ENCODE measurements at places on chromosomes 13 and 19.
A peak's percentile ranks its signal among the peaks of the same experiment; 100 is the strongest.

DNA sequence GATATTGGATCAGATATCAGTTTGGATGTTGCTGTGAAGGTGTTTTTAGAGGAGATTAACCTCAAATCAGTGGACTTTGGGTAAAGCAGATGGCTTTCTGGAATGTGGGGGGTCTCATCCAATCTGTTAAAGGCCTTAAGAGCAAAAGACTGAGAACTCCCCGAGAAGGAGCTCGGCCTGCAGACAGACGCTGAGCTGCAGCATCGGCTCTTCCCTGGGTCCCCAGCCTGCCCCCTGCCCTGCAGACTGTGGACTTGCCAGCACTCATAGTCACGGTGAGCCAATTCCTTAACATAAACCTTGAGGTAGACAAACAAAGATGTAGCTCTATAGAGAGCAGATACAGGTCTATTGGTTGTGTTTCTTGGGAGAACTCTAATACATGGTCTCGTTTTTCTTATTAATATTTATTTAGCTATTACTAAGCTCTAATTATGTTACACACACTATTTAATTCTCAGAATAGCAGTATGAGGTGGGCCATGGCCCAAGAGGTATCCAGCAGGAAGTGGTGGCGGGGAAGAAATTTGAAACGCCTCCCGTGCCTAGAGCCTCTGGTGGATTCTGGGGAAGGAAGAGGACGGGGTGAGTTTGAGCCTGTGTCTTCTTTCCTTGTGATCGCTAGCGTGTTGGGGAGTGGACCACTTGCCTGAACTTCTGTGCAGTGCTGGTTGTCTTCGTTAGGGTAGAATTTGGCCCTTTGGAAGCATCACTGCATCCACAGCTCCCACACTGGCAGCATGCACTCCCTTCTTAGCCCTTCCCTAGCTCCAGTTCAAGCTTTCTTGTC, 305.3 kb downstream of the TEX29 start:
- DNase-seq: no peak

- DNase-seq: no peak
Observed at GRCh38 chr19:31113293-31113692, 235.9 kb downstream of the TSHZ3 start.

- DNase-seq: no peak
Observed at GRCh38 chr19:41888926-41889325, 5.9 kb downstream of the ARHGEF1 start.

DNA sequence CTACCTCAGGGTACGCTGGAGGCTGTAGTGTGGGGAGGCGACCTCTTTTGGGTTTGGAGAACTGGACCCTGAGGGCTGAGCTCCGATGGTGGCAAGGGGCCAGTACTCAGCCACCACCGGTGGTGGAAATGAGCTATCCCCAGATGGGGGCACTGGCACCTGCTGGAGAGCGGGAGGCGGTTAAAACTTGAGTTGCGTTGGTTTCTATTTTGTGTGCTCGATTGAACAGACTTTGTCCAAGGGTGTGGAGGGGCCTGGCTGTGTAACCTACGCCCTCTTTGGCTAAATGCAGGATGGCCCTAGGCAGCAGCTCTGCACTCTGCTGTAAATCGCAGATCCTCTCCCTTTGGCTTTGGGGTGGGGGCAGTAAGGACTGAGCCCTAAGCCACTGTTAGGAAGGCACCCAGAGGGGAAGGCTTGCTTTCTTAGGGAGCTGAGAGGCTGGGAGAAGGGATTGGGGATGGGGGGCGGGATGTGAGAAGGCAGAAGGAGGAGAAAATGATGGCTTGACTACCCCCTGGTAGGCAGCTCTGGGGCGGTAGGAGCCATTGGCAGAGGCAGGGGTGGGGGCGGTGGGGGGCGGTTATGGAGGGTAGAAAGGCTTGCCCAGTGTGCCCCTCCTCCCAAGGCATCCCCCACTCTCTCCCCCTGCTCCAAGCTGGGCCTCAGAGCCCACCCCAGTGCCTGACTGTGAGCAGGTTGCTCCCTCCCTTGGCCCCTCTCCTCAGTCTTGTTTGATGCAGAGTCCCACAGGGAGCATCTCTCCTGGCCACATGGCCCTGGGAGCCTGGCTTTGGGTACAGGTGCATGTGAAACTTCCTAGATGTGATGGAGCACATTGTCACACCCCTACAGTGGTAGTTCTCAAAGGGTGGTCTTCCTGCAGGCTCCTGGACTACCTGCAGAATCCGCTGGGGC, 5.0 kb downstream of the VSTM2B start:
- no peak for DNase-seq

DNA sequence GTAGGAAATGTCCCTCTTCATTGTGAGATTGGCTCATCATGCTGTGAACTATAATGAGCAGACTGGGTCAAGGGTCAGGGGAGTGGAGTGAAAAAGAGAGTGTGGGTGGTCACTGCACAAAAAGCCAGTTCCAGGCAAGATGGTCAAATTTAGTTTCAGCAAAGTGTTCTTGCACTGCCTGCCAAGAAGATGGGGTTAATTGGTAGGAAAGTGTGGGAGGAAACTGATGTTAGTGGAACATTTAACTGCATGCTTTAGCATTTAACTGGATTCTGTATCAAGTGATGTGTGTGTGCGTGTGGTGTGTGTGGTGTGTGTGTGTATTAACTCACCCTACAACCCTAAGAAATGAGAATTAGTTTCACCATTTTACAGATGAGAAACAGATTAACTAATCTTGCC, 131.6 kb downstream of the COG6 start:
- no peak for DNase-seq

DNA sequence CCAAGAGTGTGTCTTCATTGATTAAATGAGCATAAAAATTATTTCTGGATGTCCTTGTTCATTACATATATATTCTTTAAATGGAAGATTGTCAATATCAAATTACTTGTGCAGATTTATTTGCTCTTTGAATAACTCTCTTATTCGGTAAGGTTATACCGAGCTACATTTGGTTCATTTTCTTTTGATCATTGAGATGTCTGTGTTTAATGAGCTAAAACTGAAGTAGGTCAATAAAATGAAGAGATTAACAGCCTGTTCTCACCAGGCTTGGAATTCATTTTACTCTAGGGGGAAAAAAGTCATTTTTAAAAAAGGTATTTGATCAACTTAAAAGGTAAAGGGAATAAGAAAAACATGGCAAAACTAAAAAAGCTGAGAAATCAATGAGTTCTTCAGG, 10.6 kb downstream of the GPC5 start:
- DNase-seq: no peak

GRCh38 chr19:45156011-45156630, 4.7 kb downstream of the NKPD1 start:
- DNase-seq: no peak

- DNase-seq: no peak
Observed at GRCh38 chr13:97798836-97799235, 154.6 kb upstream of the IPO5 start.

GRCh38 chr19:44401139-44402115, at the start of gene ZNF285:
ZNF285 (minus strand) TSS chr19:44401608; CDS start chr19:44397213, 4,395 bp downstream.
- peak; percentile 84 for DNase-seq

DNA sequence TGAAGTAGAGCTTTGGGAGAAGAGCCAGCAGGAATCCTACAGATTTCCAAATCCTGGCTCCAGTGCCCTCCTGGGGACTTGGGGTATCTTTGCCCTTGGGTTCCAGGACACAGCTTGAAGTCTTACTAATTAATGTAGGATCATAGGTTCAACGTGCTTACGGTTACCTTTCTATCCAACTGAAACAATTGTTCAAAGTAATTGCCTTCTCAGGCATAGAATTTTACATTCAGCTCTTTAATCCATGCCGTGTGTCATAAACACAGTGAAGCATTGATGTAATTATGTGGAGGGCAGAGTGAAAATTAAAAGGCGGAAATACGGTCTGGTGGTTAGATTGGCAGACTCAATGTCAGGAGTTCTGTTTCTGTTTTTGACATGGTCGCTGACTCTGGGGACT, 170.4 kb downstream of the COG6 start:
- no peak for DNase-seq

- DNase-seq: peak; percentile 95
Observed at GRCh38 chr13:99606324-99607066, 105.2 kb downstream of the TM9SF2 start.

- DNase-seq: no peak
Observed at GRCh38 chr13:106036870-106037269, 498.6 kb downstream of the EFNB2 start.

DNA sequence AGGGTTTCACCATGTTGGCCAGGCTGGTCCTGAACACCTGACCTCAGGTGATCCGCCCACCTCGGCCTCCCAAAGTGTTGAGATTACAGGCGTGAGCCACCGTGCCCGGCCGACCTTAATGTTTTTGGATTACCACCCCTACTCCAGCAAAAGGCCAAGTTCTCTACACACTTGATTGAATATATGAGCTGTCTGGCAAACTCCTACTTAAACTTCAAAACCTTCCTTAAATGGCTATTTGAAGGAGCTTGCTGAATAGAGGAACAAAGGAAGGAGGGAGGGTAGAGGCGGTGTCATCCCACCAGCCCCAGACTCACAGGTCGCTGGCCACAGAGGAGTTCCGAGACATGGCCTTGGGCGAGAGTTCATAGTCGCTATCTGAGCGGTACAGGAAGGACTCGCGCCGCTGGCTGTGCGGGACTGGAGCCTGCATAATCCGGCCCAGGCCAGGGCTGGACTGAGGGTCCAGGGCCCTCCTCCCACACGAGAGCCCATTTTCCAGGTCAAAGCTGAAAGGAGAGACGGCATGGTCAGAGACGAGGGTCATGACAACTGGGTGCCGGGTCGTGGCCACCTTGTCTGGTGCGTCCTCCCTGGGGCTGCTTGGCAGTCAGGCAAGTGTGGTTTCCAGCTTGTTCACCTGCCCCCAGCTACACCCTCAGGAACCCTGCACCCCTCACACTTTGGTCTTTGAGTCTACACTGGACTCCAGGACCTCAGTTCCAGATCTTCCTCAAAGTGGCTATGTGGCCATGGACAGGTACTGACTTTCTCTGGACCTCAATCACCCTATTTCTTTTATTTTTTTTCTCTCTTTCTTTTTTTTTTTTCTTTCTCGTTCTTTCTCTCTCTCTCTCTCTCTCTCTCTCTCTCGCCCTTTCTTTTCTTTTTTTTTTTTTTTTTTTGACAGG, 4.2 kb downstream of the PDE4C start:
- DNase-seq: no peak

GRCh38 chr13:107203146-107203847, 635.4 kb upstream of the ARGLU1 start:
- no peak for DNase-seq

DNA sequence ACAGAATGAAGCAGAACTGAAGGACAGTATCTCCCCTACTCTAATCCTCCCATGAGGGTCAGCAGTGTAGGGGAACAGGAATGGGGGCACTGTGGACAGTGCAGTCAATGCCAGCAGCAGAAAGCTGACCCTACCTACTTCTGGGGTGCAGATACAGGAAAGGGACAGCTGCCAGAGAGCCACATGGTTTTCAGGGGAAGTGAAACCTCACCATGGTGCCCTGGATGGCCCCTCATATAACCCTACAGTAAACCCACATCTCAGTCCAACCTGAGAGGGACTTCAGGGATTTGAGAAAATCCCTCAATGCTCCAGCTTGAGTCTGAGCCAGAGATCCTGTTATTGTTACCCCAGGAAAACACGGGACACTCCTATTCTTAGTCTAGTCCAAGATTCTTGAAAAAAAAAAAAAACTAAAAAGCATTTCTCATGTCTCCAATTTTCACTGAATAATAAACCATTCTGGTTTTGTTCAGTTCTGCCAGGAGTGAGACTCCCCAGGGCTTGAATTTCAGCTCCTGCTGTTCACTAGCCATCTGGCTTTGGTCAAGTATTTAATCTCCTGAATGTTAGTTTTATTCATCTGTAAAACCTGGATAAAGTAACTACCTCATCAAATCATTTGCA, 511.6 kb upstream of the ARGLU1 start:
- DNase-seq: no peak

DNA sequence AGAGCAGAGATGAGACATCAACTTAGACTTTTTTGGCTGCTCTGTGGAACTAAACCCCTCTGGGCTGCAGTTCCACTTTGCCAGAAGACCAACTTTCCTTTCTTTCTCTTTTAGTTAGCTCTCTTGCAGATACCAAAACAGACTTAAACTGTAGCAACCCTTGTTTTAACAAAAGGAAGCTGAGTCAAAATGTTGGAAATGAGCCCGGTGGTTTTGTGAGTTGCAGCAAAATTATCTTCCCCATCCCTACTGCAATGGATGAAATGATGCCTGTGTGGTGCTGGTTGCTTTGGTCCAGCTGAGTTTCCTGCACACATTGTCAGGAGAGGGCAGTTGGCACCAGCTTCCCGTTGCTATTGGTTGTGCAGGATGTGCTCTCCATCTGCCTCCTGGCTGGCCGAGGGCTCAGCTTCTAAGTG, 115.3 kb downstream of the LRCH1 start:
- peak; percentile 41 for DNase-seq

GRCh38 chr13:77740931-77741596, 43.6 kb downstream of the SLAIN1 start:
- DNase-seq: no peak

GRCh38 chr13:112857914-112858490, 111.0 kb upstream of the MCF2L start:
- DNase-seq: no peak

- no peak for DNase-seq
Observed at GRCh38 chr19:3190921-3191805, 5.4 kb downstream of the NCLN start.

DNA sequence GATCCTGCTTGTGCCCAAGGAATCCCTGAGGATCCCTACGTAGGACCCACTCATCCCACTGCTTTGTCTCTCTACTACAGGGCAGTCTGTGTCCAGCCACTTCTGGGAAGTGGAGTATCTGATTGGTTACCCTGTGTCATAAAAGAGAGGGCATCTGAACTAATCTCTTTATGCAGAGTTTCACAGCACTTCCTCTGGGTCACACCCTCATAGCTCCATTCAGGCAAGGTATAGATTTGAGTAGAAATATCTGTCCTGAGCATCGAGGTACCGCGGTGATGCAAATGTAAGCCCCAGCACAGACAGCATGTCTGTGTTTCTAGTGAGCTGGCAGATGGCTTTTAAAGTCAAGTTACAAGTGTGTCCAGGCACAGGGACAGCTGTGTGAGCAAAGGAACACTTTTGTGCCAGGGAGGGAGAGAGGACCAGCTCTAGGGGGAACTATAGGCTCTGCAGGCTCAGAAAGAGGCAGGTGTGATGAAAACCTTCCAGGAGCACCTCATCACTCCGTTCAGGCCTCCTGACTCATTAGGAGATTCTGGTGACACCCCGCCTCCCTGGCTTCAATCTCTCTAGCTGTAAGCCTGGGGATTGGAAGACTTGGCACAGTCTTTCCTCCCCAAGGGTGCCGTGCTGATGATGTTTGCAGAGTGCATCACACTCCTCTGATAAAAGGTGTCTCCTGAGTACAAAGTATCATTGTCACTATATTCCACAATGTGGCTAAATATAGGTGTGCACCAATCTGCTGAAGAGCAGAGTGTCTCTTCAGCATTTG, 84.3 kb upstream of the UBL3 start:
- no peak for DNase-seq

GRCh38 chr13:27450921-27451471, 632 bp upstream of the MTIF3 start:
- no peak for DNase-seq

GRCh38 chr13:113771709-113772331, 12.8 kb downstream of the TMEM255B start:
- DNase-seq: no peak

- DNase-seq: no peak
Observed at GRCh38 chr13:113176822-113177221, 18.4 kb downstream of the PROZ start.

Measured in CD8-positive, alpha-beta T cell (primary cell).